ENCODE measurements at places on chromosomes 5 and 9. TPM values are rescaled to one million over a fixed set of nuclear protein-coding genes. Genes with fewer than 3 reads are reported as not detected.

MAML1 gene
- total RNA-seq: 4.7 TPM

SLC34A3 gene
- total RNA-seq: not detected

SNCAIP gene
- 0.57 TPM for total RNA-seq

ADRA1B gene
- total RNA-seq: not detected

IFNB1 gene
- not detected for total RNA-seq

SPATA31A3 gene
- total RNA-seq: not detected

LOX gene
- total RNA-seq: 193 TPM

EPB41L4B gene
- 1.8 TPM for total RNA-seq

CTNND2 gene
- total RNA-seq: 1.9 TPM

ANKDD1B gene
- total RNA-seq: 3.8 TPM

FBXL7 gene
- 12.6 TPM for total RNA-seq

ARID3C gene
- total RNA-seq: 0.74 TPM

MEGF10 gene
- not detected for total RNA-seq

PAX5 gene
- not detected for total RNA-seq

DAB2 gene
- 217 TPM for total RNA-seq

OCLN gene
- 3.0 TPM for total RNA-seq

ADAMTS12 gene
- 13.0 TPM for total RNA-seq

ASTN2 gene
- total RNA-seq: 3.5 TPM

PTGS1 gene
- total RNA-seq: 6.3 TPM

AGXT2 gene
- not detected for total RNA-seq

SPINK4 gene
- not detected for total RNA-seq

TAF11L10 gene
- total RNA-seq: not detected

IRX2 gene
- 0.90 TPM for total RNA-seq

ADAMTS13 gene
- total RNA-seq: 2.1 TPM

GDNF gene
- total RNA-seq: 0.54 TPM

TPPP gene
- total RNA-seq: not detected

GRXCR2 gene
- total RNA-seq: not detected

MLANA gene
- not detected for total RNA-seq

TMEM215 gene
- not detected for total RNA-seq

LYRM7 gene
- total RNA-seq: 4.4 TPM

PCDHB15 gene
- total RNA-seq: not detected

RPL35 gene
- 356 TPM for total RNA-seq

PPP1R26 gene
- total RNA-seq: 2.8 TPM

IFNA2 gene
- not detected for total RNA-seq

POLK gene
- total RNA-seq: 27.9 TPM

GARNL3 gene
- total RNA-seq: 2.5 TPM

NR2F1-AS1 gene
- total RNA-seq: 11.8 TPM

SURF4 gene
- 275 TPM for total RNA-seq

DRD1 gene
- total RNA-seq: 0.18 TPM

GNPDA1 gene
- 62.3 TPM for total RNA-seq

BTNL8 gene
- total RNA-seq: not detected

PCDHB5 gene
- 0.45 TPM for total RNA-seq

HSD17B4 gene
- 122 TPM for total RNA-seq

SHROOM1 gene
- total RNA-seq: 7.6 TPM

COL23A1 gene
- not detected for total RNA-seq
